ENCODE measurements at places on chromosomes 4 and X.
A peak's percentile ranks its signal among the peaks of the same experiment; 100 is the strongest.

DNA sequence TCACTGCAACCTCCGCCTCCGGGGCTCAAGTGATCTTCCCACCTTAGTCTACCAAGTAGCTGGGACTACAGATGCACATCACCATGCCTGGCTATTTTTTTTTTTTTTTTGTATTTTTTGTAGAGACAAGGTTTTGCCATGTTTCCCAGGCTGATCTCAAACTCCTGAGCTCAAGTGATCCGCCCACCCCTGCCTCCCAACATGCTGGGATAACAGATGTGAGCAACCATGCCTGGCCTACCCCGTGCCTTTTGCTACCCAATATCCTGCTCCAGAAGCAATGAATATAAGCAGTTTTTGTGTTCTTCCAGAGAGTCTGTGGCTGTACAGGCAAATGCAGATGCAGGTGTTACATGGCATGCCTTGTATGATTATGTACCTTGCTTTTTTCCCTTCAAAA lies 50.5 kb downstream of the TBC1D14 start:
- DNase-seq, result no peak

DNA sequence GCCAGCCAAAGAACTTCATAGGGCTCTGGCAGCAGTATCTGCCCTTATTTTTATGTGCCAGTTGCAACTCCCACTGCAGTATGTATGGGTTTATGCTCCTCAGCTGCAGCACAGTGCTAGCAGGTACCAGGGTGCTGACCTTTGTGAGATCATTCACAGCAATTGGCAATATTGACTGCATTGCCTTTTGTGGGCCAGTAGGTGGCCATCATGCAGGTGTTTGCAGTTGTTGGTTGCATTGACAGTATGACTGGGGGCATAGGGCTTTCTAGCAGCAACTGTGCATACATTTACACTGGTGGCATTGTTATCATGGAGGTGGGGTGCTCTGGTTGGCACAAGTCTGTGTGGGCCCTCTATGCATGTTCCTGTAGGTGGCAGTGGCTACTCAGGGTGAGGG lies 42.5 kb downstream of the FAAH2 start:
- no peak for DNase-seq

GRCh38 chr4:15901998-15902397 lies 36.5 kb downstream of the FGFBP1 start:
- DNase-seq, result no peak

- DNase-seq, result no peak
Observed at GRCh38 chr4:86558797-86559196, 35.3 kb upstream of the PTPN13 start.

- no peak for DNase-seq
Observed at GRCh38 chrX:68652326-68653170, 5.1 kb downstream of the STARD8 start.

DNA sequence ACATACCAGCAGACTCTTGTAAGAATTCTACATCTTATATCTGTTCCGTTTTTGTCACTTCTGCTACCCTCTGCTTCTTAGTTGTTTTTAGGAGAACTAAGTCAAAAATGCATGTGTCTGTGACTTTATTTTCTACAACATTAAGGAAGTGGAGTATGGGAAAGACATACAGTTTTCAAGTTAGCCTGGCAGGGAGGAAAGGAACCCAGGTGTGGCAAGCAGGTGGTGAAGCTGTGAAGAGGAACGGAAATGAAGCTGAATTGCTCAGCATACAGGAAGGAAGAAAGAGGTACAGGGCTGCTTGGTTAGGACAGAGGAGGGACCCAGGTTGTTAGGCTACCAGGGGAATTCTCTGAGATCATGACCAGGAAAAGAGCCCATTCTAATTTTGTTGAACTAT lies 9.4 kb downstream of the GPRIN3 start:
- DNase-seq, result no peak

DNA sequence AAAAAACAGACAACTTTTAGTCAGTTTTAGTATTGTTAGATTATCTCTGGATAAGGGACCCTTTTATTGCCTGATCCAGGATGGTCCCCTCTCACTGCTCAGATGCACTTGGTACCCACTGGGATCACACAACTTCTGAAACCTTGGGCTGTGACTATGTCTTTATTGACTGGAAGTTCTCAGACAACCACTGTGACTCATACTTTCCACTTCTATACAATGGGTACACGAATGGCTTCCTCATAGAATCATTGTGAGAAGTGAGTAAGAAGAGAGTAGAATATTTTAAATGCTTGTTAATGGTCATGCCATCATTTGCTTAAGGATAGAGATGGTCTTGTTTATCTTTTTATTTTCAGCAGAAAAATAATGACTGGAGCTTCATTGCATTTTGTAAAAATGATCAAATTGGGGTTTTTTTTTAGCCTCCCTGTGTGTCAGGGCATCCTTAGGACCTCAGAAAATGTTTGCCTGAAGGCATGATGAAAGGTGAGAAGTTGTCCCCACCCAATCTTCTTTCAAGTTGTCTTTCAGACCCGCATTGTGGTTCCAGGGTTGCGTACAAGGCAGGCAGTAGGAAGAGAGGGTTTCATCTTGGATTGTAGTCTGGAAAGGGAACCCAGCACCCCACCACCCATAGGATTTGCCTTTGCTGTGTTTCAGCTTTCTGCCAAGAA lies 115.1 kb downstream of the CPEB2 start:
- no peak for DNase-seq

DNA sequence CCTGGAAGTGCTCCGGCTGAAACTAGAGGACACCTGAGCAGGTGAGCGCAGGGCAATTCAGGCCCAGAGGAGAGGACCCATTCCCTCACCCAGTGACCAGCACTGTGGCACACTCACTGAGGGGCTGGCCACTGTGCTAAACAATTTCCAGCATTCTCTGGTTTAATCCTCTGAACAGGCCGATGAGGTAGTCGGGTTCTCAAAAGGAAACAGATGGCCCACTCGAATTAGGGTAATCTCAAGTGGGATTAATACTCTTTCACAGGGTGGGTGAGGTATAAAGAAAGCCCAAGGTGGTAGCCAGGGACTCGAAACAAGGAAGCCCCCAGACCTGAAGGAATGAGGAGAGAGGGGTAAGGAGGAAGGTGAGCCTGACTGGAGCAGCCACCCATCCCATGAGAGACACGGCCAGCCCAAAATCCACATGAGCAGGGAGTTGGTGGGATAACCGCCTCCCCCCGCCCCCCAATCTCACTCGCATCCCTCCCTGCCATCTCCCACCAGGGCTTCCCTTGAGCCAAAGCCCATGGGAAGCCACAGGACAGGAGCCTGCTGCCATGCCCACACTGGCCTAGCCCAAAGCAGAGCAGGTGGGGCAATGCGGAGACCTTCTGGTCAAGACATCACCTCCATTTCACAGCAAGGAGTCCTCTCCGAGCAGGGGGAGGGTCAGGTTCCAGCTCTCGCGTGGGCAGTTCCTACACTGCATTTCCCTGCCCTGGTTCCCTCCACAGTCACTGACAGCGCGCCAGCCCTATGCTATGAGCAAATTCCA lies 55.0 kb downstream of the SH3KBP1 start:
- DNase-seq, result no peak

GRCh38 chr4:26478330-26478729 lies 12.0 kb downstream of the CCKAR start:
- DNase-seq, result no peak

GRCh38 chr4:38894322-38894982 lies 26.8 kb downstream of the FAM114A1 start:
- DNase-seq, result no peak

GRCh38 chr4:158481811-158482210 lies 39.9 kb upstream of the RXFP1 start:
- DNase-seq, result no peak

- DNase-seq, result no peak
Observed at GRCh38 chr4:26362745-26363439, 42.1 kb downstream of the RBPJ start.

DNA sequence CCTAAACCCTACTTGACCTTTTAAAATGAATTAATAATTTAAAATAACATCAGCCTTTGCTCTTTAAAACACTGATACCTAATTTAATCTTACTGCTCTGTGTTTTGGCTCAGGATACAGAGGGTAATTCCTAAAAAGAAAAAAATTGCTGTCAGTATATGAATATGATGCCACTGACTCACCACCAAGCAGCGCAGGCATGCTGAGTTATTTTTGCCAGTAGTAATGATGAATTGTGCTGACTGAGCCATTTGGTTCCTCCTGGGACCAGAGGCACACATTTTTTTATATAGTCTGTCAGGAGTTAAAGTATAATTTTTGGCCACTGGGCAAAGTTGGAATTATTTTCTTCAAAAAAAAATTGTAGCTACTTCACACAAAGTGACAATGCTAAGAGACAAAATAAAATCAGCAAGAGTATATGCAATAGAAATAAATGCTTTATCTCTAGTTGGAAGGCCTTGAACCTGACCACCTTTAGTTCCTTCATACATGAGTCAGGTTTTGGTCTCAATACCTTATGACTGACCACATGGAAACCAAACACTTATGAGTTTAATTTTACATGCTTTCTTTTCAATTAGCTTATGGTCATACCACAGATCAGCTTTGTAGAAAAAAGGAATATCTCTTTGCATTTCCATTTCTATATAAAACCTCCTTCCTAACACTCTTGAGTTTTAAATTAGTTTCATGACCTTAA lies 115.1 kb downstream of the PPP3CA start:
- DNase-seq, result no peak

- peak; percentile 57 for DNase-seq
Observed at GRCh38 chr4:8537041-8537461, 43.1 kb upstream of the GPR78 start.

- DNase-seq, result no peak
Observed at GRCh38 chr4:27189683-27190082, 329.0 kb downstream of the STIM2 start.

All from GM06990 (cell line).